Right lung (tissue), 10 donors: ENCODE measurements at places on chromosomes 4 and X. TPM values are rescaled to one million over a fixed set of nuclear protein-coding genes. Genes with fewer than 3 reads are reported as not detected.
A peak's percentile ranks its signal among the peaks of the same experiment; 100 is the strongest.

DNA sequence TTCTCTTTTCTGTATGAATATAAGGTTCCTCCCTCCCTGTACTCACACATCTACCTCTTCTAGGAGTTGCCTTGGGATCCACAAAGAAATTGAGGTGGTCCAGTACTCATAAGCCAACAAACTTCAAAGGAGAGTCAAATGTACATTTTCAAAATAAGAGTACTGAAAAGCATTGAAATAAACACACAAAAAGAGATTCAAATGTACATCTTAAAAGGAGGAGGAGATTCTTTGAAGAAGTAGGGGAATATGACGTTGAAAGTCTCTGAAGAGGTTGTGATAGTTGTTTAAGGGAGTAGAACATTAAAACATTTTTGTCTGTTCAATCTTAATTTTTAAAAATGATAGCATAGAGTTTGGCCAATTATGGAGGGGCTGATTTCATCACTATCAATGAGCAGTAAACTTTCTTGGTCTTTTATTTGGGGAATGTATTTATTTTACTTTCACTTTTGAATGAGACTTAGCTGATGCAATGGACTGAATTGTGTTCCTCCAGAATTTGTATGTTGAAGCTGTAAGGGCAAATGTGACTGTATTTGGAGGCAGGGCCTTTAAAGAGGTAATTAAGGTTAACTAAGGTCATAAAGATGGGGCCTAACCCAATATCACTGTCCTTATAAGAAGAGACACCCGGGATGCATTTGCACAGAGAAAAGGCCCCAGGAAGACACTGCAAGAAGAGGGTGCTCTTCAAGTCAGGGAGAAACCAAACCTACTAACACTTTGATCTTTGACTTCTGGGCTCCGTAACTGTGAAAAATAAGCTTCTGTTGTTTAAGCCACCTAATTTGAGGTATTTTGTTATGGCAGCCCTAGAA, 226.3 kb upstream of the PGRMC2 start:
- DNase-seq = no peak

DNA sequence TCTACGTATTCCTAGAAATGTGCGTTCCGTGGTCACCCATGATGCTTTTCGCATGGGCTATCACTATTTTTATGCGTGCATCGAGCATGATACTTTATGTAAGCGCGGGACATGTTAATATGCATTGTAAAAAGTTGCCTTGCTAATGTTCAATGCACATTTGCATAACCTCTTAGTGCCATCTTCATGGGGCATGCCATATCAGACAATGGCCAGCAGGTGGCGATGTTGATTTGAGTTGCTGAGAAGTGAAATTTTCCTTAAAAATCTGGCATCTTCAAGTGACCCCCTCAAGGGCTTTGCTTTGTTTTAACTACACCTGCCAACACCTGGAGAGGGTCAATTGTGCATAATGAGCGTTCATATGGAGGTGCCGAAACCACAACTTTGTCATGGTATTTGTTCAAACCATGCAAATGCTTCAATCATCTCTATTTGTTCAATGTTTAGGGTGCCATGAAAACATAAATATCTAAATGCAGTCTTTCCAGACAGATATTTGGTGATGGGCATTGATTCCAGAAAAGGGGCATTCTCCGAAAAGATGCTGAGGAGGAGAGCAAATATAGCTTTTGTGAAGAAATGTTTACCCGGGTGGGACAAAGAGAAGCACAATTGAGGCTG, 833.9 kb upstream of the PRKX start:
- peak; percentile 29 for DNase-seq

The ZNF518B gene
- 21.8 TPM for polyA plus RNA-seq

The RHOH gene
- 0.69 TPM for polyA plus RNA-seq

The SMARCA5 gene
- polyA plus RNA-seq = 234 TPM

DNA sequence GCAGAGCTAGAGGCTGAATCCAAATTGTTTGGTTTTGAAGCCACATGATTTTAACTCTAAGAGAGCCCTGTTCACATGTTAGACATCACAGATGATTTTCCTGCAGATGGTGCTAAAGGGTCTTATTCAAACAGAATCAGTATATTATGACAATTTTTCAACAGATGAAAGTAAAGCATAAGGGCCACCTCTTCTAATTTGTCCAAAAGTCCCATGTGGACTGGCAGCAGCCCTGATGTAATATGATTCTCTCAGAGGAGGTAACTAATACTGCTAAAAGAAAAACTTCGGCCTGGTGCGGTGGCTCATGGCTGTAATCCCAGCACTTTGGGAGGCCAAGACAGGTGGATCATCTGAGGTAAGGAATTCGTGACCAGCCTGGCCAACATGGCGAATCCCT, 26.0 kb upstream of the SETD7 start:
- no peak for DNase-seq

GRCh38 chr4:173025131-173025530, 143.5 kb upstream of the GALNT7 start:
- DNase-seq = peak; percentile 28

GRCh38 chr4:152591396-152591795, 55.5 kb upstream of the FBXW7 start:
- no peak for DNase-seq

DNA sequence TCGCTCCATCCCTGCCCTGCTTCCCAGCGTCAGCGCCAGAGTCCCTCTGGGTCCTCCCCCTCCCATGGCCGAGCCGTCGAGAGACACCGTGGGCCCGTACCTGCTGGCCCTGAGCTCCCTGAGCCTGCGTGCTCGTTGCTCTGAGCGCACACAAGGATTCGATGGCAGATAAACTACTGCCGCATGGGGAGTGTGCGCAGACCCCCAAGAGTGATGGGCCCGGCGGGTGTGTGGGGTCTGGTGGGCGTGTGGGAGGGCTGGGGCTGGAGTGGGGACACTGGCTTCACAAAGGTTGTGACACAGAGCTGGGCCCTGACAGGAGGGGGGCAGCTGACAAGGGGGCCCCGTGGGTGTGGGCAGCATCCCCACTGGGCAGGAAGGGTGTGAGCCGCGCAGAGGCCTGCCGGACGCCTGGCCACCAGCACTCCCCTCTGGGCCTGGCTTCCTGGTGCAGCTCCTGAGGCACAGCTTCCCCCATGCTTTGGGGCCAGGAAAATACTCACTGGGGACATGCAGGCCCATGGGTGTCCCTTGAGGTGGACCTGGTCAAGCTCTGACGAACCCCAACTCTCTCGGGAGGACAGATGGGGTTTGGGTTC, 4.8 kb upstream of the RGS12 start:
- DNase-seq = no peak

GRCh38 chrX:150880808-150881165, 17.7 kb downstream of the CD99L2 start:
- DNase-seq = no peak

The GRIA3 gene
- 1.2 TPM for polyA plus RNA-seq

DNA sequence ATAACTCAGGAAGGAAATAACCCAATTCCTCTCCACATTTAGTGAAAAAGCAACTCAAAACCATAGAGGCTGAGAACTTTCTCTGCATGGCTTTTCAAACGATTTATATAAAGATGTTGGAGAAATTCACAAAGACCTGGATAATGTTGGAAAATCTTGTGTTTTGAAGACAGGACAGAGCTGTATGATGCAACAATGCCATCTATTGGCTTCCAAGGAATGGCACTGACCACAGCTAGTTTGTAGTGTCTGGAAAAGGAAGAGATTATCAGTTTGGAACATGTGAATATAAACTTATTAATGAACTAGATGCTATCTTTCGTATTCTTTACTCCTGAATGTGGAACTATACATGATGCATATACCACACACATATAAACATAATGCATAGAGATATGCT, 503.6 kb downstream of the IL1RAPL1 start:
- peak; percentile 2 for DNase-seq

The SPARCL1 gene
- polyA plus RNA-seq = 516 TPM

DNA sequence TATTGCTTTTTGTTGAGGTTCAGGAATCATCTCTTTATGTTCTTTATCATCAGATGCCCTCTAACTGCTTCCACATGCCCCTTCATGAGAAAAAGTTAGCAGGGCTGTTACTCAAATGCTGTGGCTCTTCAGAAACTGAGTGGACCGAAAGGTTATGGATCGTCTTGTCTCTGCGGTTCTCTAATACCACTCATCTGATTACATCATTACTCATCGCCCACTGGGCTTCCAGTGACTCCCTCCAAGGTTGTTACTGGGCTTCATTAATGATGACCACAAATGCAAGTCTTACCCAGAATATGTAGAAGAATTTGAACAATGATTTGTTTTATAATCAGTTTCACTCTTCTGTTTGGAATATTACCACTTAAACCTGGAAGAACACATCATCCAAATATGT, 67.7 kb downstream of the RWDD4 start:
- DNase-seq = no peak

The VCX2 gene
- not detected for polyA plus RNA-seq

GRCh38 chr4:67638136-67638535, 62.8 kb downstream of the UBA6 start:
- DNase-seq = no peak

The REST gene
- 29.6 TPM for polyA plus RNA-seq

DNA sequence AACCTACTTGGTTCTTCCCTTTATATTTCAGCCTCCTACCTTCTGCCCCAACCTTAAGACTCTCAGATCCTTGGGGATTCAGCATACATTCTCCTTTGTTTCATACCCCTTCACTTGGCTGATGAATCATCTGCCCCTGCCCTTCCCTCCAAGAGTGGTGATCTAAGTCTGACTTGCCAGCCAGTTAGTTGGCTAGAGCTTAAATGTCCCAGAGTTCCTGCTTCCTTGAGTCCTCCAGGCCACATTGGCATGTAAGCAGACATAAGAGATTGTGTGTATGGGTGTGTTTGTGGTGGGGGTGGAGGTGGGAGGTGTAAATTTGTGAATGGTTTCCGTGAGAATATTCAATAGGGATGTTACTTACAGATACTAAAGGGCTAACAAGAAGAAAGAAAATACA, 3.7 kb upstream of the TEX13D start:
- DNase-seq = no peak

The DDIT4L gene
- 1.7 TPM for polyA plus RNA-seq

DNA sequence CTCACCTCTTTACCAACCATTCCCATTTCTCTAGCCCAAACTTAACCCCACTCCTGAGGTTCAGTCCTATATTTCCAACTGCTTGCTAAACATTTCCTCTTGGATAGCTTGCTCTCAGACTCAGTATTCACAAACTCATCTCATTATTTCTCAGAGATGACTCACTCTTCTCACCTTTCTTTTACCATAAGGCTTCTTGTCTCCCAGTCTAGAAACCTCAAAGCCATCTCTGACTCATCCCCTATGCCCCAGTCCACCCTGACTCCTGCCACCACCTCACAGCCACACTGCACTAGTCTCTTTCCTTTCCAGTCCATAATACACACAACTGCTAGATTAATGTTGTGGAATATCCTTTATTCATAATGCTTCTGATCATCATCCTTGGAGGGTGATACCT, 4.8 kb downstream of the FRMPD3 start:
- no peak for DNase-seq

The RBMXL3 gene
- polyA plus RNA-seq = not detected

DNA sequence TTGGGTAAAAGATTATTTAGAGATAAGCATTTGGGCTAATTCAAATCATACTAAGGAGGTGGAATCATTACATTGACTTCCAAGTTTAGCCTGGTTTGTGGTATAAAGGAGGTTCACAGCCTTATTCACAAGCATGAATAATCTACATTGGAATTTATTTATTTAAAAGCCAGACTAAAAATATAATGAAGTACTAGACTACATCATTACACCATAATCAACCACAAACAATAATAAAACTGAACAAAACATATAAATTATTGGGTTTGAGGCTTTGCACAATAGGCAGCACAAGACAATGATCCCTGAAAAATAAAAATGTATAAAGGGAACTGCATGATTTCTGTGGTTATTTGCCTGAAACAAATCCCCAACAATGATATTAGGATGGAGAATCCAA, 314.0 kb downstream of the GBA3 start:
- no peak for DNase-seq

DNA sequence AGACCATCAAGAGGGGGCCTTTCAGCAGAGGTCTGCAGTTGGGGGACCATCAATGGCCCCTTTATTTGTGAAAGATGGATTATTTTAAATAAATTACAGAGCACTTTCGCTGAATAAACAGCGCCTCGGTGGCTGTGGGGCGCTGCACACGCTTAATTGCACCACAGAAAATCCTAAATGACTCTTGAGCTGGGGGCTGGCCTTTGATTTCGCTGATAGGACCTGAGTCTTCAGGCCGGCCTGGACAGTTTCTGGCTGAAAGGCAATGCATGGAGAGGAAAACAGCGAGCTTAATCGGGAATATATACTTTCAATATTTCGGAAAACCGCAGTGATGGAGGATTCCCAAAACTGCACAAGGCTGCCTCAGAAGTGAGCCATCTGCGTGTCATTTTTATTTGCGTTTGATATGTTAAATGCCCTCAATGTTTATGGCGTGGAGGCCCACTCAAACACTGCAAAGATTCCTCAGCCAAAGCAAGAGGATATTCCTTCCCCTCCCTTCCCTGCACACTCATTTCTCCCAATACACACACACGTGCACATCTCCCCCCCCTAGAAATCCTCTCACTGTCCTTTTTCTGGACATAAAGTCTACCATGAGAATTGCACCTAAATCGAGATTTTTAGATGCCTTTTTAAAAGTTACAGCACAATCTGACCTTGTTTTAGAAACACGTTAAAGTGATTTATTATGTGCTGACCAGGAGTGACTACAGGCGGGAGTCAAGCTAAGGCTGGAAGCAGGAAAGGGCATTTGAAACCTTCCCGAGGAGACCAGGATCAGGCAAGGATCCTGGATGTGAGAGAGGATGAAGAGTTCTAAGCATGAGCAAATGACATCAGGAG, 340.7 kb downstream of the RAB28 start:
- DNase-seq = peak; percentile 16
